Activated CD4-positive, alpha-beta T cell treated with anti-CD3 and anti-CD28 coated beads, Interleukin-2, amount 10 ng/mL, durations not matched to agents 24 days and 14 days (primary cell): ENCODE measurements at places on chromosomes 2 and 18.

DNA sequence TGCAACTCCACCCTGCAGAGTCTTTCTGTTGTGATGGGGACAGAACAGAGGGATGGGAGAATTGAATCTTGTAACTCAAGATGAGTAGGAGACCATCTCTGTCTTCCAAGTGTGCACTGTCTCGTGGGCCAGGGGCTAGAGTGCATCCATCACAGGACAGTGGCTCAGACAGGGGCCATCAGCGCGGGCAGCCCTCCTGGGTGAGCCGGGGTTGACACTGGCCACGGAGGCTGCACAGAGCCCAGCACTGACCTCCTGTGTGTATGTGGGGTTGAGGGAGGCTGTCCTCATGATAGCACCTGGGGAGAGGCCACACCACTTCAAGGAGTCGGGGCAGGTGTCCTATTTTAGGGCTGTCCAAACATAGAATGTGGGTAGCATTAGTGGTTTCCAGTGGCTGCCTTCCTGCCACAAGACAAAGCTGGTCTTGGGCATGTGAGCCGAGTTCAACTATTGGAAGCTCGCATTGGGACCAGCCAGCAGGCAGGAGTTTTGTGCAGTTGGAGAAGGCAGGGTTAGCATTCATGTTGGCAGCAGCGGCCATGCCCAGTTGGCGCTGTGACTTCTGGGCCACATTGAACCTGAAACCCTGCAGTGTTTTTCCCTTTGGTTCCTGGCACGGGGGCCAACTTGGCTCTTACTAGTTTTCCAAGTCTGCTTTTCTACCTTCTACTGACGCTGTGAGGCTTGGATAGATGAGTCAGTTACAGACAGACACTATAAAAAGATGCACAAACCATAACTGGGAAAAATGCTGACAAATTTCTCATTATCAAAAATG, 45.3 kb downstream of the ACOXL start:
- no peak for DNase-seq

DNA sequence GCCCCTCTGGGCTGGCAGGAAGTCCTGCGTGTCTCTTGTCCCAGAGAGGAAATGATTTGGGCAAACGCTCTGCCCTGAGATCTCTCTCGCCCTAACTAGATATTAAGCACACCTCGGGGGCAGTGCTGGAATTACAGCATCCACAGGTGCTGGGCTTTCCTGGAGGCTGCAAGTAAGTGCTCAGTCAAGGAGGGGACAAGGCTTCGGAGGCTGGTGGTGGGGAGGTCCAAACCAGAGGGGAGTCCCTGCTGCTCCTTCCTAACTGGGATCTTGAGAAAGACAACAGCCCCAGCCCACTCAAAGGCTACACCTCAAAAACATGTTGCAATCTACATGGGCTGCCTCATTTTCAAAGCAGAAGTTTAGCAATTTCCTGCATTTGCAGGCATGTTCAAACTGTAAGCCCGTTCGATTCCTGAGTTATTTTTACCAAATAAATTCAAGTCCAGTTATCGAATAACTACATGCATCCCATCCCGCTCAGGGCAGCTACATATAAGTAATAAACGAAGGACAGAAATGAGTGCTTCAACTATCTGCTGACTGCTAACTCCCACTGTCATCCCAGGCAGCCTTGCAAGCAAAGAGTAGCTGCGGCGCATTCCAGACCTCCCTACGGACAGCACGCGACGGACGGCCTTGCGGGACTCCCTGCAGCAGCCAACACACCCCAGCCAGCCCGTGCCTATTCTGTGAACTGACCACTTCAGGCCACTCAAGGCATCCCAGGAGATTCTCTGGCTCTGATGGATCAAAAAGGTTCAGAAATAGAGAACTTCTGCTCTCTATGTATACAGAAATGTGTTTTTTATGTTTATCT, 27.5 kb downstream of the ZNF516 start:
- no peak for DNase-seq

DNA sequence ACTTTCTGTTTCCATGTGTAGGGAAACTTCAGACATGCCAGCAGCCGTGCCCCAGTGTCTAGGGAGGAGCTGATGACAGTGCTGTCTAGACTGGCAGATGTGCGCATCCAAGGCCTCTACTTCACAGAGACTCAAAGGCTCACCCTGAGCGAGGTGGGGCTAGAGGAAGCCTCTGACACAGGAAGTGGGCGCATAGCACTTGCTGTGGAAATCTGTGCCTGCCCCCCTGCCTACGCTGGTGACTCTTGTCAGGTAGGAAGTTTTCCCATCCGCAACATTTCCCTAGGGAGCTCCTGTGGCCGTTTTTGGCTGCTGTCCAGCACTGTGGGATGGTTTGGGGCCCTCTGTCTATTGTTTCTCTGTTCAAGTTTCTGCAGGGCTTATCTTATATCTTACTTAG, 143.1 kb upstream of the TTC39C start:
- peak; percentile 82 for DNase-seq

DNA sequence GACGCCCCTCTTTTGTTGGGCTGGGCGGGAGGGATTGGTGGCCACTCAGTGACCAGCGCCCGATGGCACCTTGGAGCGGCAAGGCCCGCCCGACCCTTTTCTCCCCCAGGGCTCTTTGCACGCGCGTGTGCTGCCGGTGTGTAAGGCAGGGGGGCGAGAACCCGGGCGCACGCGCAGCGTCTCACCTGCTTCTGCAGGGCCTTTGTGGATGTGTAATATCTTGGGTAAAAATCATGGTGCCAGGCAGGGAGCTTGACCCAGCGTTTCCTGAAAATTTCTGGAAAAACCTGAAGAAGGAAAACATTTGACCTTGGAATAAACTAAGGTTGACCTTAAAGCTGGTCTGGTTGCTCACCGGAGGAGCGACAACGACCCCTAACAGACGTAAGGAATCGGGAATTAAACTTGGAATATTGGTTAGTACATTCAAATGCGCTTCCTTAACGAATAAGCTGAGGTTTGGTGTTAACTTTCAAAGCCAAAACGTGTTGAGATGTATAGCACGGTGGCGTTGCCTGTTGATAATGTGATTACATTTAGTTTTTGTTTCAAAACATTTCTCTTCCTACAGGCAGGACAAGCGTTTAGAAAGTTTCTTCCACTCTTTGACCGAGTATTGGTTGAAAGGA, 438 bp downstream of the HSPE1 start:
- peak; percentile 72 for DNase-seq

DNA sequence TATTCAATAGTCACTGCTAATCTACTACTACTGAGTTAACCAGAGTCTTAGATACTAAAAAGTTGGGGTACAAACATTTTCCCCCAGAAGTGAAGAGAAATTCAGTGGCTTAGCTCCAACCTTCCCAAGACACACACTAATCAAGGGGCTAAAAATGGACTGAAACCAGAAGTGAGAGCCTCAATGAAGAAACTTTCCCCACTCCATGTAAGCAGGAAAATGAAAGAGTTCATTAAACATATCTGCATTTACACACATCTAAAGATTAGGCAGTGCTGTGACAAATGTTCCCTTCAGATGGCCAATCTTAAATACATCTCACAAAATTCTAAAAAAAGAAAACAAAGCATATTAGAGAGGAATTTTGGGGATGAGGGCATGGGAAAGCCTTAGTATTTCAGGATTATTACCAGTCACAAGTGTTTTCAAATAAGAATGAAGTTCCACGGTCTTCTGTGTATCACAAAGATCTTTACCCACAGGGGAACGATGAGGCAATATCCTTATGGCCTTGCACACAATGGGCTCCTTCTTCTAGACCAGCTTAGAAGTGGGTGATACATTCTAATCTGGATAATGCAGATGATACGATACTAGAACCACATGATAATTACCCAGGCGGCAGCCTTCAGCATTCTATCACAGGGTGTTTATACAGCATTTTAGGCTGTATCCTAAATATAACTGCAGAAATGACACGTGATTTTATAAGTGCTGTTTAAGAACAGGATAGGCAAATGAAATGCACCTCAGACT, 17.1 kb downstream of the ANKRD44 start:
- peak; percentile 74 for DNase-seq

DNA sequence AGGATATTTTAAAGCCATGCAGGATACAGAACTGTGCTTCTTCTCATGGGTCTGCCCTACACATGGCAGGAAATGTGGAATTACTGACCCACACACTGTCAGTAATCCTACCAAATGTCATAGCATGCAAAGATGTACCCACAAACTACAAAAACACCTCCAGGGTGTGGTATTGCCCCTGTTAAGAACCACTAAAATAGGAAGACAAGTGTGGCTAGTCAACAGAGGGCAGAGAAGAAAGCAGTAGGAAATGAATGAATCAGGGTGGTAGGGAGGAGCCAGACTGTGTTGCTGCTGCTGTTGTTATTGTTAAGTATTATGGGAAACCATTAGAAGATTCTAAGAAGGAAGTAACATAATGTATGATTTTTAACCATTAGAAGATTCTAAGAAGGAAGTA, 556.7 kb upstream of the ACVR2A start:
- DNase-seq, result peak; percentile 81

GRCh38 chr18:61388010-61388409, 54.8 kb downstream of the CDH20 start:
- DNase-seq, result no peak

DNA sequence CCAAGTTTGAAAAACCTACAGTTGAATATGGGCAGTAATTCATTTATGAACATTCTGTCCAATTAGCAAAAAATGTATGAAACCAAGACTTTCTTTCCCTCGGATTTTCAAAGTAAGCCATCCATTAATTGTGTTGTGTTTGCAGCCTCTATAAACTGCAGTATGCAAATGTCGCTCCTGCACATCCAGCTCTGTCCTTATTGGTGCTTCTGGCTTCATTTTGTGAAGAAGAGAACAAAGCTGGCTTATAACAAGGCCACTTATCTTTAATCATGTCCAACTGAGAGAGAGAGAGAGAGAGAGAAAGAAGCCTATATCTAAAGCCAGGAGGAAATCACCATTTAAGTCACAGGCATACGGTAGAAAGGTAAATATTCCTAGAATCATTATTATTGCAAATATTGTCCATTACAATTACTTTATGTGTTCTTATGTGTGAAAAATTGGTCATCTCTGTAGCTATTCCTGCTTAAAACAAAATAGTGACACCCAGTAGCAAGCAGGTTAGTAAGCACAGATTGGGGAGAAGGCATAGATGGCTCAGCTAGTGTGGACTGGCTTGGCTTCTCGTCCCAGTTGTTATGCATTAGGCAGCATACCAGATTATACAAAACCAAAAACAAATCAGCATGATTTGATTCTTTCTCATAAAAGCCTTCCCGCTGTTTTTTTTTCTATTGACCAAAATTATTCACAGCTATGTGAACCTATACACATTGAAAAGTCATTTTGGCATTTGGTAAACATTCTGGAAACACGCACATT, 726.4 kb upstream of the SOX11 start:
- no peak for DNase-seq

DNA sequence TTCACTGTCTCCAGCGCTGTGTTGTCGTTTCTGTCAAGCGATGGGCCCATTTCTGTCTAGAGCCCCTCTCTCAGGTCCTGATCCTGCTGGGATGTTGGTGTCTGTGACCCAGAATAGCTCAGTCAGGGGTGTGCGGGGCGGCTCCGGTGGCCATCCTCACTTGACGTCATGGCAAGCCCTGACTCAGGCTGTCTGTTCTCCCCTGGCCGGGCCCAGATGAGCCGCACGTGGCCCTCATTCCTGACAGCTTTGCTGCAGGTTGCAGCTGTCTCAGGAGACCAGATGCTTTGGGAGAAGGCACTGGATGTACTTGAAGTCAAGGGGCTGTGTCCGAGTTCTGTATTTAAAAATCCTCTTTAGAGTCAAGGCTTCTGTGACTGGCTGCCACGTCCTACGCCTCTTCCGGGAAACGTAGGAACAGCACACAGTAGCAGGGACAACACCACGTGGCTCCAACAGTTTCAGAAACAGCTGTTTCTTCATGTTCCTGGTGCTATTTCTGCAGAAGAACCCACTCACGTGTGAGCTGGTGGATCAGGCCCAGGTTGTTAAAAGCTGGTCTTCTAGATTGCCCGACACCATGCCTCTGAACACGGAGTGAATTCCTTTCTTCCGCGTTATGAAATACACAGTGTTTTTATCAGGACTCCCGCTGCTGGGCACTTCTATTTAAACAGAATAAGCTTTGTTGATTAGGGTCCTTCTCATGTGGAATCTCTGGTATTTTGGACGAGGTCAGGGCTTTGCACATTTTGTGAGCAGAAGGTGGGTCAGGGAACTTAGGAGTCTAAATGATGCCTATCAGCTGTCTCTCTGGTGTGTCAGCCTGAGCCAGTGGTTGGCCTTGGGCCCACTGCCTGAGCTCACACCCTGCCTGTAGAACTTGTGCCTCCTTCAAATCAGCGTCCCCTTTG, 28.3 kb upstream of the NTSR2 start:
- no peak for DNase-seq

GRCh38 chr2:114800371-114800770, 357.9 kb downstream of the DPP10 start:
- no peak for DNase-seq

- no peak for DNase-seq
Observed at GRCh38 chr2:240320204-240320993, 115.1 kb upstream of the GPC1 start.

DNA sequence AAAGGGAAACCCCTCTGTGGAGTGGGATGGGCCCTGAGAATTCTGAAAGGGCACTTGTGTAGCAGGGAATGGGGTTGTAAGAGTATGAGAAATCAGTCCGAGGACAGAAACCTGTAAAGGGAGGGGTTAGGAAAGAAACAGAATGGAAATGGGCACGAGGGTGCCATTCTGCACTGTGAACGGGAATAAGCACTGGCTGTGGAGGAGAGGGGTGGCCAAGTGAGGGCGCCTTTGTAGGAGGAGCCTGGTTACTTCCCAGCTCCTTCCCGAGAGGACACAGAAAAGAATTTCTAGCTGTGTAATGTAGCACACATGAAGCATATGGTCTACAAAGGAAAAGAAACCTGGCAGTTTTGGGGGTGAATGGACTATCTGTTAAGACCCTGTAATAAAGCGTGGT, 53.4 kb downstream of the POLR1A start:
- DNase-seq, result no peak

DNA sequence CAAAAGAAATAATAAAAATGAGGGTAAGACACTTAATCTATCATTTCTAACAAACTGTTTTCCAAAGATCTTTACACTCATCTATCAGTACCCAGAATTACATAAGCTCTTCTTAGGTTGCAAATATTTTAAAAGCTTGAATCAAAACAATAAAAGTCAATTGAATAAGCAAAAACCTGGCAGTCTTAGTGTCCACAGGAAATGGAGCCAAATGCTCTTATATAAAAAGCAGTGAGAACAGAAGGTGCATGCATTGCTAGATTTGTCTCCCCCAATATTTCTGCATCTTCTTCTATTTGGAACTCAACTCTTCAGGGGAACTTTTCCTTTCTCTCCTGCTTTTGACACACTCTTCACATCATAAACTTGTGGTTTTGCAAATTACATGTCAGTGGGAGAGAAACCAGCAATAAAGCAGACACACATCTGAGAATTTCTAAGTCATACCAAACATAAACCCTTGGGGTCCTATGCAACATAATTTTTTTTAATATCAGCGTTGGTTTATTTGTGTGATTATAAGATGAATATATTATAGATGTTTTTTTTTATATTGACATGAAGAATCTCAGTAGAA, 343.9 kb upstream of the ACVR2A start:
- DNase-seq, result no peak

DNA sequence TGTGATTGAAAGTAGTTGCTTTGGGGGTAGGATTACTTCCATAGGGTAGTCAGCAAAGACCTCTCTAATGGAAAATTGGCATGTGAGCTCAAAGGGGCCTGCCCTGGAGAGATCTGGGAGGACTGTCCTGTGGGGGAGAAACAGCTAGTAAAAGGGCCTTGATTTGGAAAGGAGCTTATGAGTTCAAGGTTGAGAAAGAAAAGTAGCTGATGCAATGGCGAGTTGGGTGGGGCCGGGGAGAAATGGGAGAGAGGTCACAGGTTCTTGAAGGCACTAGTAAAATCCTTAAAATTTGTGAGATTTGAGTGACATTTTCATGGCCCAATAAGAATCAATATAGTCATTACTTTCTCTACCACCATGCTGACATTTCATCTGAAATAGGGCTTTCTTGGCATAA, 82.0 kb upstream of the CCDC195 start:
- no peak for DNase-seq
